IPS-NIHi11 (cell line): ENCODE measurements at places on chromosomes 6 and 20.

GRCh38 chr6:89924231-89924630 lies 30.0 kb downstream of the GJA10 start:
- no peak for DNase-seq

DNA sequence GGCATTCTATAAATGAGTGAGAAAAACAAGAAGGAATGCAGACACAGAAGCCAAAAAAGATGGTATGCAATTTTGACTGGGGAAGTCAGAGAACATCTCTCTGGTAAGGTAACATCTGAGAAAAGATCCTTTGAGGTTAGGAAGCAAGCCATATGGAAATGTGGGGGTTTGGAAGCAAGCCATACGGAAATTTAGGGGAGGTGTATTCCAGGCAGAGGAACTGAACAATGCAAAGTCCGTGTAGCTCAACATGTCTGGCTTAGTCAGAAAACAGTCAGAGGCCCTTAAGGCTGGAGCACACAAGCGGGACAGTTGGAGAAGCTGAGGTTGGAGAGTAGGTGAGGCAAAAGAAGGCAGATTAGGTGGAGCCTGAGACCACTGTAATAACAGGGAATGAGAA lies 35.3 kb downstream of the RALGAPA2 start:
- no peak for DNase-seq

GRCh38 chr6:124131259-124131658 lies 327.6 kb downstream of the NKAIN2 start:
- no peak for DNase-seq

DNA sequence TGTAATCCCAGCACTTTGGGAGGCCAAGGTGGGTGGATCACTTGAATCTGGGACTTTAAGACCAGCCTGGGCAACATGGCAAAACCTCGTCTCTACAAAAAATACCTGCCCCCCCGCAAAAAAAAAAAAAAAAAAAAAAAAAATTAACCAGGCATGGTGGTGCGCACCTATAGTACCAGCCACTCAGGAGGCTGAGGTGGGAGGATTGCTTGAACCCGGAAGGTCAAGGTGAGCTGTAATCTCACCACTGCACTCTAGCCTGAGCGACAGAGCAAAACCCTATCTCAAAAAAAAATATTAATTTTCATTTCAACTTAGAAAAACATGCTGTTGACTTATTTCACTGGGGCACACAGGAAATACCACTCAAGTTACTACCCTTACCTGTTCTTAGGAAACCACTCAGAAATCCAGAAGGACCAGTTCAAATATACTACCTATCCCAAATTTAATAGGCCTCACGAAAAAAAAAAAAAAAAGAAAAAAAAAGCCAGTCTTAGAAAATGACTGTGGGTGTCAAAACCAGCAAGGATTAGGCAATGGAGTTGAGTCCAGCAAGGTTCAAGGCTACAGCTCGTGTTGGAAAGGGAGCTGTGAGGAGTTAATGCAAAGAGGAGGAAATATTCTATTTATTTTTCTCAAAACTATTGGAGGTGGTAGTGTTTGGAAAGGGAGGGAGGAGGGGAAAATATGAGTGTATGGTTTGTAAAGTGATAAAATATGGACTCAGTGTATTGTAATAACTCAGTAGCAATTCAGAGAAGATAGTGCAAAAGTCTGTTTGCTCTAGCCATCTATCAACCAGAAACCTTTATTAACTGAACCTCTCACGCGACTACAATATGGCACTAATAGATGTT lies 33.9 kb upstream of the PIM1 start:
- DNase-seq: no peak

GRCh38 chr20:64080013-64080812 lies at the start of gene OPRL1:
Gene OPRL1 (plus strand): TSS chr20:64080082. CDS start chr20:64092721, 12,639 bp downstream.
- DNase-seq: no peak

- no peak for DNase-seq
Observed at GRCh38 chr6:101516578-101516977, 123.1 kb downstream of the GRIK2 start.

GRCh38 chr6:160792708-160793107 lies 90.7 kb downstream of the PLG start:
- DNase-seq: no peak

DNA sequence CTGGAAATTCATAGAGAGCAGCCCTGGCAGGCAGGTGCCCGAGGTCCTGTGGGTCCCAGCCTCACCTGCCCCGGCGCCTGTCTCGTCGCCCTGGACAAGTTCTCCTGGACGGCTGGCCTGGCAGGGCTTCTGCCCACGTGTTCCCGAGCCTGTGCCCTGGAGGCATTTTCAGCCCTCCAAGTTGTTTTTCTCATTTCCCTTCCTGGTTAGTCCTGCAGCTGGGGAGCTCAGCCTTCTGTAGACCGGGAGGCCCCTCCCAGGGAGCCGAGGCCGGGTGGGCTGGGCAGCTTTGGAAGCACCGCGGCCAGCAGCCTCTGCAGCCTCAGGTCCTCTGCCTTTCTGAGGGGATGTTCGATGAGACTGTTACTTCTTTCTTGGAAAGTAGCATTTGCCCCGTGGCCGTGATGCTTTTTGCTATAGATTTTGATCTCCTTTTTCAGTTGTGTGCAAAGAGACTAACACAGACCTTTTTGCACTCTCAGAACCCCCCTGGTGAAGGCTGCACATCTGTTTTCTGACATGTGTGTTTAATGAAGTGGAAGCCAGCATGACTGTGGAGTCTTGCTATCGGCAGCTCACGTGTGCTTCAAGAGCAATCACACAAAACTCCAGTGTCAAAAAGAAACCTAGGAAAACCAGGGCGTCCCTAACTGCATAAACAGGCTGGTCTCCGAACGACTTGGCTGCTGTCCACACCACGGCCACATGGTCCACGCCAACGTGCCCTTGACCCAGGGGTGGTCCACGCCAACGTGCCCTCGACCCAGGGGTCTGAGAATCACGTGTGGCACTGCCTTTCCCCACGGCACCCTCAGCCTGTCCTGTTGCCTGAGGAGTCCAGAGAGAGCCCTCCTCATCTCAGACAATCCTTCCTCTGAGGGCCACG lies 207.5 kb downstream of the SMOC2 start:
- DNase-seq: peak; percentile 55

- no peak for DNase-seq
Observed at GRCh38 chr6:155782739-155783459, 327.3 kb upstream of the NOX3 start.
